Activated T-cell treated with anti-CD3 and anti-CD28 coated beads, Interleukin-2, amount 50 U/mL, for 24 hours (primary cell): ENCODE measurements at places on chromosomes 2 and 18.

- DNase-seq: no peak
These were observed 12.5 kb downstream of the SPATS2L start for GRCh38 chr2:200318940-200319435.

DNA sequence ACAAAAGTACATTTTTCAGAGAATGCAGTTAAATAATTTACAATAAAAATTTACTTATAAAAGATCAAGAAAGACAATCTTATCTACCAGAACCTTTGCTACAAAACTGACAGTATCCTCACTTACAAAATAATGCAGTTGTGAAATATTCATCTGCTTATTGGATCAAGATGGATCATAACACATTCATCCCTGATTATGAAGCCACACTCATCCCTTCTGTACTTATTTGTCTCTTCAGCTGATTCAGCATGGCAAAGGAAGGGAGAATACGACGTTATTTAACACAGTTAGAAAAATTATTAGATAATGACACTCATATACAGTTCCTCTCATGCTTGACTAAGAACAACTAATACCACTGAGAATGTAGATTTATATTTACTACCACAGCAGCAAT is 46.4 kb downstream of the TCF4 start:
- no peak for DNase-seq

DNA sequence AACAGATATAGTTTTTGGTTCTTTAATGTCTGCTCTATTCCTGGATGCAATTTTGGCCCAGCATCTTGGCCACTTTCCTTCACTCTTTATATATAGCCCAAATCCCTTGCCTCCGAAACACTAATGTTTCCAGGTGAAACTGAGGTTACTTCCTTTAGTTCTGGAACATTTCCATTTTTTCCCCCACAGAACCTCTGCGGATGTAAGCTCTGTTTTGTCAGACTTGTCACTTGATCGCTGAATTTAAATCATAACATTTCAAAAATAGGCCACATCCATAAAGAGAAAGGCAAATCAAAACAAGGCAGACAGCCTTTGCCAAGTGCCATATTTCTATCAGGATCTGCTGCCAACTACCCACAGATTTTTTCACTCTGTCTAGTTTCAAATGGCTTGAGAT is 115.1 kb downstream of the ANKRD44 start:
- no peak for DNase-seq

DNA sequence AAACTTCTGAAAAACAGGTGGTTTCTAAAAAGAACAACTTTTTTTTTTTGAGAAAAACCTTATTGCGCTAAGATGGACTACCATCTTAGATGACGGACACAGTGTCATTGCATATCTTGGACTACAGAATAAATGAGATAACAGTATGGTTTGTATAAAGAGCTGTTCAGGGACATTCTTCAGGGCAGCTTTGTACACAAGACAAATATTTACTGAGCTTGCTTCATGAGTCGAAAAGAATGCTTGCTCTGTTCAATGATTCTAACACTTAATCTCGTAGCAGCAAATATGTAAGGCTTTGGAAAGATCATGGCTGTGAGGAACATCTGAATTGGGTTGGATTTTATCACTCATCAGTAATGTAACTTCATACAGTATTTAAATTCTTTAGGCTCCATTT is 282.5 kb upstream of the CWC22 start:
- no peak for DNase-seq

DNA sequence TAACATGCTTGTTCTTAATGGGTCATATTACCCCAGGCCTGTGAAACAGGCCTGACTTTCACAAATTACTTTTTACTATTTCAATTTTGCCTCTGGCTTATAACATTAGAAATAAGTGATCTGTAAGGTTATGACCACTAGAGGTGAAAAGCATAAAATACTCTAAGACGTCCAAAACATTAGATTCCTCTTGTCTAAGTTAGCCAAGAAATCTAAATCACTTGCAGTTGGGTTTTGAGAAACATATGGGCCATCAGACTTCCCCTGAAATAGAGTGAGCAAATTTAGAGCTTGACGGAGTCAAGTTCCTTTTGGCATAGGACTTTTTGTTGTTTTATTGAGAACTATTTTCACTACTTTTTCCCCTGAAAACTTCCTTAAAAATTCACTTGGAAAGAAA is 32.7 kb upstream of the RIT2 start:
- no peak for DNase-seq

- DNase-seq: no peak
These were observed 504.3 kb downstream of the DCC start for GRCh38 chr18:52844323-52844722.
